Parietal lobe (tissue), 2 donors: ENCODE measurements at places on chromosomes 3 and 15. TPM values are rescaled to one million over a fixed set of nuclear protein-coding genes. Genes with fewer than 3 reads are reported as not detected.

Gene HYPK
- total RNA-seq, result 11.0 TPM

Gene RTP1
- 0.31 TPM for total RNA-seq

Gene MYEF2
- total RNA-seq, result 179 TPM

Gene SAXO2
- 11.9 TPM for total RNA-seq

Gene SLC9A9
- total RNA-seq, result 5.0 TPM
